Activated T-cell treated with anti-CD3 and anti-CD28 coated beads for 4 hours (primary cell): ENCODE measurements at places on chromosomes 11 and 22.
A peak's percentile ranks its signal among the peaks of the same experiment; 100 is the strongest.

- DNase-seq: no peak
These were observed 9.4 kb downstream of the NCF4 start for GRCh38 chr22:36870250-36870649.

DNA sequence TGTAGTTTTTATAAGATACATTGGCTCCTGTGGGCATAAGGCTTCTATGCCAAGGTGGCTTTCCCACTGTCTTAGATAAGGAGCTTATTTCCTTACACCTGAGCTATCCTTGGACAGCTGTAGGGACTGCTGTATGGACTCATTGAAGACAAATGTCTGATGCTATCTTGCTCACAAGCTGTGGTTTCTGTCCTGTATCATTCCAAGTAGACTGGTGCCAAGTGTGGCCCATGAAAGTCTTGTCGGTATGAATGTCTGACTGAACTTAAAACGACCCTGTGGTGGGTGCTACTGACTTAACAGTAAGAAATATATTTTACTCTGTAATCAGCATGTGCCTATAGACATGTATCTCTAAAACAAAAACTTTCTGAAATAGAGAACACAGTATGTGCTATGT lies 45.0 kb downstream of the LARGE2 start:
- DNase-seq: no peak

GRCh38 chr11:27972522-27973170 lies 135.3 kb downstream of the KIF18A start:
- DNase-seq: no peak

DNA sequence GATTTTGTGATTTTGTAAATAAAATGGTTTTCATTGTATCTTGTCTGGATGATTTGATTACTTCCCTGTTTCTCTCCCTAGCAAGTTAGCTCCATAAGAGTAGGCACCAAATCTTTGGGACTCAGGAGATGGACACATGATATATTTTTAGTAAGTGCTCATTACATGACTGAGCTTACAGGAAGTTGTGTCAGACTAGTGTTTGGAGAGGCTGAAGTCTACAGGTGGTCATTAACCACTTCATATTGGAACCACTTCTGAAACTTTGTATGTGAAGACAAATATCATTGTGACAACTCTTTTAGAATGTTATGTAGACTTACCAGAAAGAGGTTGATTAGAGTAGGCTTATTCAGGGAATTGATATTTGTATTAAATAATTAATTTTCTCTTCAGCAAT lies 19.1 kb downstream of the ARHGAP42 start:
- DNase-seq: no peak

- DNase-seq: no peak
These were observed 15.3 kb downstream of the BPIFC start for GRCh38 chr22:32448980-32449379.

- no peak for DNase-seq
These were observed 48.2 kb downstream of the ST3GAL4 start for GRCh38 chr11:126403658-126404057.

GRCh38 chr11:18145025-18145424 lies 12.7 kb downstream of the MRGPRX3 start:
- no peak for DNase-seq

DNA sequence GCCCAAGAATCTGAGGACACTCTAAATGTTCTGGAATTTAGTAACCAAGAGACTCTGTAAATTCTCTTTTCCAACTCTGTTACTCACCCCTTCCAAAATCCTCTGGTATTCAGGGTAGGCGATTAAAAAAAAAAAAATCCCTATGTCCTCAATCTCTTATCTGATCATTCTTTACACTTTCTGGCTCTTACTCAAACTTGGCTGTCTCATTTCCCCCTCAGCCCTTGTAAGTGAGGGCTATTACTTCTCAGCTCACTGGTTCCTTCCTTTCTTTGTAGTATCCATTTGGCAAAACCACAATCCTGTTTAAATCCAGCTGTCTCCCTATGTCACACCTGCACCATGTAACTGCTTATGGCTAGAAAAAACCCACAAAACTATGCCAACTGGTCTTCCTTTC lies 12.7 kb upstream of the MSANTD2 start:
- DNase-seq: no peak

GRCh38 chr11:103167166-103167565 lies 57.9 kb downstream of the DYNC2H1 start:
- DNase-seq: no peak

GRCh38 chr11:128069665-128070064 lies 517.7 kb downstream of the ETS1 start:
- no peak for DNase-seq

DNA sequence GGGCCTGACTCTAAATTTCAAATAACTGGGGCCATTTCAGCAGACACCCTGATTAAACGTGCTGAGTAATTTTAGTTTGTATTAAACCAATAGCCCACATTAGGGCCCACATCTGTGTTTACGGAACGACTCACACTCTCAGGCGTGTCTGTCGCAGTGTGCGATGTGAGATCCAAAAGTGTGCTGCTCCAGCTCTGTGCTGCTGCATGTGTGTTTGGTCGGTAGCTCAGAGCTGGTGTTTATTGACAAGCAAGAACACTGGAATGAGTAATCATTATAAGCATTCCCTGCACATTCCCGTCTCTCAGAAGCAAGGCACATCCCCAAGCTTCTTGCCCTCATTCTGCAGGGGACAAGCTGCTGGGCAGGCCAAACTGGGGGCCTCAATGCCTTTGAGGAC lies 7.8 kb downstream of the OPCML start:
- no peak for DNase-seq

DNA sequence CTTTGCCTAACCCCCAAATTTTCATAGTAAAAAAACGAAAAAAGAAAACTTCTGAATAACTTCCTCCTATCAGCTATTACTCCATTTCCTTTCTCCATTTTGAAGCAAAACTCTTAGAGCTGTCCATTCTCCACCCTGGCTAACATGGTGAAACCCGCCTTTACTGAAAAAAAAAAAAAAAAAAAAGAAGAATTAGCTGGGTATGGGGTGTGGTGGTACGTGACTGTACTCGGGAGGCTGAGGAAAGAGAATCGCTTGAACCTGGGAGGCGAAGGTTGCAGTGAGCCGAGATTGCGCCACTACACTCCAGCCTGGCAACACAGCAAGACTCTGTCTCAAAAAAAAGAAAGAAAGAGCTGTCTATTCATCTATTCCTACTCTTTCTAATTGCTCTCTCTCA lies 11.3 kb upstream of the NXF1 start:
- DNase-seq: no peak

GRCh38 chr11:85685125-85685819 lies 723 bp downstream of the CCDC89 start:
- DNase-seq: no peak

DNA sequence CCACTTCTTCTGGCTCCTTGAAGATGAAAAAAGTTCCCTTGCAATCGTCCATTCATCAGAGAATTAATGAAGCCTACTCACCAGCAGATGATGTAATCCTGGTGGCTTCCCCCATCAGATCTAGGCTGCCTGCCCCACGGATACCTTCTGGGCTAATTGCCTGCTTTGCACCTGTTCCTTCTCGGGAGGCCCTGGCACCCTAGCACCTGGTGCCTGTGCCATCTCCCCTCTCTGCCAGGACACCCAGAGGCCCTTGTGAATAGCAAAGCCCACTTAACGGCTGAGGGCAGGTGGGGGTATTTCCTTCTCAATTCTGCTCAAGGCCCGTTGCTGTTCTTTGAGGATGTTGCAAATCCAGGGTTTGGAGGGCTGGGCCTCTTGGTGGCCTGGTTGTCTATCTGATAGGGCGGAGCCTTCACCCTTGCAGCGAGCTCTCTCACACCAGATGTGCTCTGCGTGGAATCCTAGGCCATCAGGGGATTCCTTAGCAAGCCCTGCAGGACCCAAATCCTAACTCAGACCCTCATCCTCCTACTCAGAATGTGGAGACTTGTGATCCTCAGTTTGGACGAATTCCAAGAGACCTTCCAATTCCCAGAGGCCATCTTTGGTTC lies at the start of gene LMO2:
TSS of gene LMO2 (minus strand) at position 363 of the 614 bp plus-strand sequence. CDS start 22,360 bp downstream, outside the sequence.
- no peak for DNase-seq

DNA sequence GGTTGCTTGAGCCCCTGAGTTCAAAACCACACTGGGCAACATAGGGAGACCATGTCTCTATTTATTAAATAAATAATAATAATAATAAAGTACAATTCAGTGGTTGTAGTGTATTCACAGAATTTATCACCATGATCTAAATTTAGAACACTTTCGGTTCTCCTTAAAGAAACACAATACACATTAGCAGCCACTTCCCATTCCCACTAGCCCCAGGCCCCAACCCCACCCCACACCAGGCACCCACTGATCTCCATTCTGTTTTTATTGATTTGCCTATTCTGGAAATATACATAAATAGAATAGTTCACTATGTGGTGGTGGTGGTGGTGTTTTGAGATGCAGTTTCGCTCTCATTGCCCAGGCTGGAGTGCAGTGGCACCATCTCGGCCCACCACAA lies 45.7 kb downstream of the BCL2L13 start:
- no peak for DNase-seq

DNA sequence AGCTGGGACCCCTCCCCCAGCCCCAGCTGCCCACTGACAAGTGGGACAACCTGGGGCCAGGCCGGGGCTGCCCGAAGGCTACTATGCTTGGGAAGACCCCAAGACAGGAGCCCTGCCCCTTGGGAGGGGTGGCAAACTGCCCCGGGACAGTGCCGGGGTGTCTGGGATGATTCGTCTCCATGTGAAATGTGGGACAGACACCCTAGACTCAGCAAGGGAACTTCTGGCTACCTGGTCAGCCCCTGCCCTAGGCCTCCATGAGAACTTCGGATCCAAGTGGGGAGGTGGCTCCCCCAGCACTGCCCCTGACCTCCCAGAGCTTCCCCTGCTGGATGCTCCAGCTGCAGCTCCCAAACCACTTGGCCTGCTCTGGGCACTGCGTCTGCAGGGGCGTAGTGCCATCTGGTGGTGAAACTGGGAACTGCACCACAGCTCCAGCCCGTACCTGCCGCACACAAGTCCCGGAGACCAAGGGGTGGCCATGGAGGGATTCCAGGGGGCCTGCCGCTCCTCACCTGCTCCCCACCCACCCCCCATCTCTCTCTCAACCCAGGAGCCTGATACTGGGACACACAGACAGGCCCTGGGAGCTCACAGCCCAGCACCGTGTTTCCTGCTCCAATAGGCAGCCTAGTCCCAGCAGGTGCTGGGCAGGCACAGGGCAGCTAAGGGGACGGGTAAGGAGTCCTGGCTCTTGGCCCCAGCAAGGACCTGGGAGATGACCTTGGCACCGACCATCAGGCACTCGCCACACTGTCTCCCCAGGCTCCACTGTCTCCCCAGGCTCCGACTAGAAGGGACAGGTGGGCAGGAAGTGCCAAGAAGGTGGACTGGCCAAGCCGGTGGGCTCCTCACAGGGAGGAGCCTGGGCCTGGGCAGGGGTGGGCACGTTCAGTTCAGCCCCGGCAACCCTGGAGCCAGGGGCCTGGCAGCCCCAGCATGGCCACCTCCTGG lies 194.1 kb downstream of the IGLL1 start:
- peak; percentile 77 for DNase-seq

DNA sequence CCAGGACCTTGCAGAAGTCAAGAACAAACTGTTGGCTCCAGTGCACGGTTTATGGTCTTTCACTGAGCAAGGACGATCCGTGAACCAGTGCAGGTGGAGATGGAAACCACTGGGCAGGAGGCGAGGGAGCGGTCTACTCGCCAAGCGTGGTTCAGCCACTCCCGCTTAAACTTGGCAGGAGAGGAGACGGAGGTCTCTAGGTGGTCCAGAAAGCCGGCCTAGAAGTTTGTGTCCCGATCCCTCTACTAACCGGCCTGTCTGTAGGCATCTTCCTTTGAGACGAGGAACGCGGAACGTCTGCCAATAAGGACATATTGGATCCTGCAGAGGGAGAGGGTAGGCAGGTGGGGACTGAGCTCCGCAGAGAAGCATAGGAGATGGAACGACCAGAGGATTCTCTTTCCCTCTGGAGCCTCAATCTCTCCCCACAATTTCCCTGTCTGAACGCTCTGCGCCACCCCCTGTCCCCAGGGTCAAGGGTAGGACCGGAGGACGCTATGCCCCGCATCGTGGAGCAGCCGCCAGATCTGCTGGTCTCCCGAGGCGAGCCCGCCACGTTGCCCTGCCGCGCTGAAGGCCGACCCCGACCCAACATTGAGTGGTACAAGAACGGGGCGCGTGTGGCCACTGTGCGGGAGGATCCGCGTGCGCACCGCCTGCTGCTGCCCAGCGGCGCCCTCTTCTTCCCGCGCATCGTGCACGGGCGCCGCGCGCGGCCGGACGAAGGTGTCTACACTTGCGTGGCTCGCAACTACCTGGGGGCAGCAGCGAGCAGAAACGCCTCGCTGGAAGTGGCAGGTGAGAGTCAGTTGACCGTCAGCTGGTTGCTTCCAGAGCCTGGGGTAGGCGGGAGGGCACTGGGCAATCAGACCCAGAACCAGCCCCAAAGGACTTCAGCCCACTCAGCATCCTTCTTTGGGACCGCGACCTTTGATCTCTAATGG lies 3.4 kb downstream of the ROBO3 start:
- DNase-seq: no peak

- peak; percentile 19 for DNase-seq
These were observed 8.2 kb downstream of the ARHGEF12 start for GRCh38 chr11:120344302-120345004.

DNA sequence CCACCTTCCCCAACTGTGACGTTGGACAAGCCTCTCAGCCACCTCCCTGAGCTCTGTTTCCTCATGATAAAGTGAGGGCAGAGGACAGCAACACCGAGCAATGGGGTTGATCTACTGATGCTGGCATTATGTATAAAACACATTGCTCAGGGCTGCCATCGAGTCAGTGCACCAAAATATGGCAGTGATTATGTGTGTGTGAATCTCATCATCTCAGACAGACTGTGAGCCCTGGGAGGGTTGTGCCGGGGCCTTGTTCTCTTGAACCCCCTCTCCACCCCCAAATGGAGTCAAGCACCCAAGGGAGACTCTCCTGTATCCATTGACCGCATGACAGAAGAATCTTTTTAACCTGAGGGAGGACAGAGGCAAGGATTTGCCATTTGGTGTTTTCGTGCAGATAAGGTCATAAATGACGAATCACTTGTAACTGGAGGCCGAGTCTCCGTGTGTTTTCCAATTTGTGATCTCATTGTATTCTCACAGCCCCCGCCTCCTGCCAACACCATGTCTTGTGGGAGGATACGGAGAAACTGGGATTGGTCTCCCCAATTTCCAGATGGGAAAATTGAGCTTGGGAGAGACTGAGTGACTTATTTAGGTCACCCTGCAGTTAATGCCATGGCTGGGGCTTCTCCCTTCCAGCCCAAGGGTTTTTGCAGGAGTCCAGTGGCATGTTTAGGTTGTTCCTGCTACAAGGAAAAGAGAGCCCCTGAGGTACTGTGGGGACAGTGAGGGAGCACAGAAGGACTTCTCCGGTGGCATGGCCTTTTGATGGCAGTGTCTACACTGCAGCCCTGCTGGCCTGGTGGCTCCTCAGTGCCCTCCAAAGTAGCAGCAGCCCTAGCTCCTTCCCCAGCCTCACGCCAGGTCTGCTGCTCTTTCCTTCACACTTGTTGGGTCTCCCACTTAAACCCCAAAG lies 52.4 kb downstream of the CHRDL2 start:
- no peak for DNase-seq

- DNase-seq: no peak
These were observed 4.8 kb upstream of the SUN2 start for GRCh38 chr22:38760477-38761201.

- DNase-seq: no peak
These were observed 20.8 kb downstream of the ARVCF start for GRCh38 chr22:19995611-19996339.

- no peak for DNase-seq
These were observed 792.0 kb downstream of the KCNA4 start for GRCh38 chr11:29224739-29225384.
